ENCODE measurements at places on chromosomes 12 and 14. TPM values are rescaled to one million over a fixed set of nuclear protein-coding genes. Genes with fewer than 3 reads are reported as not detected.

The PALS1 gene
- 33.1 TPM for total RNA-seq

The GALNT9 gene
- 0.64 TPM for total RNA-seq

The FSCB gene
- 0.05 TPM for total RNA-seq

The KCNC2 gene
- 4.5 TPM for total RNA-seq

The AQP5 gene
- total RNA-seq, result 0.33 TPM

The OTUB2 gene
- total RNA-seq, result 3.8 TPM

The DYNLL1 gene
- total RNA-seq, result 175 TPM

The CTSG gene
- total RNA-seq, result not detected

The RNF212B gene
- total RNA-seq, result not detected

The RD3L gene
- total RNA-seq, result not detected

The EML5 gene
- 0.39 TPM for total RNA-seq

The KIF26A gene
- total RNA-seq, result 14.2 TPM

The MIP gene
- 3.6 TPM for total RNA-seq

The TEX52 gene
- total RNA-seq, result 2.1 TPM

The AHNAK2 gene
- 2.8 TPM for total RNA-seq

The AMIGO2 gene
- total RNA-seq, result 3.9 TPM

The PLEK2 gene
- 0.32 TPM for total RNA-seq

The C12orf54 gene
- total RNA-seq, result not detected

The ACOT4 gene
- total RNA-seq, result 0.53 TPM

Measured in motor neuron (in vitro differentiated cells).